ENCODE measurements at places on chromosomes 12 and 14. TPM values are rescaled to one million over a fixed set of nuclear protein-coding genes. Genes with fewer than 3 reads are reported as not detected.
A peak's percentile ranks its signal among the peaks of the same experiment; 100 is the strongest.

The FGF23 gene
- not detected for total RNA-seq

GRCh38 chr12:56645201-56645716 lies 525 bp downstream of the ATP5F1B start:
- no peak for DNase-seq

The RTL1 gene
- not detected for total RNA-seq

DNA sequence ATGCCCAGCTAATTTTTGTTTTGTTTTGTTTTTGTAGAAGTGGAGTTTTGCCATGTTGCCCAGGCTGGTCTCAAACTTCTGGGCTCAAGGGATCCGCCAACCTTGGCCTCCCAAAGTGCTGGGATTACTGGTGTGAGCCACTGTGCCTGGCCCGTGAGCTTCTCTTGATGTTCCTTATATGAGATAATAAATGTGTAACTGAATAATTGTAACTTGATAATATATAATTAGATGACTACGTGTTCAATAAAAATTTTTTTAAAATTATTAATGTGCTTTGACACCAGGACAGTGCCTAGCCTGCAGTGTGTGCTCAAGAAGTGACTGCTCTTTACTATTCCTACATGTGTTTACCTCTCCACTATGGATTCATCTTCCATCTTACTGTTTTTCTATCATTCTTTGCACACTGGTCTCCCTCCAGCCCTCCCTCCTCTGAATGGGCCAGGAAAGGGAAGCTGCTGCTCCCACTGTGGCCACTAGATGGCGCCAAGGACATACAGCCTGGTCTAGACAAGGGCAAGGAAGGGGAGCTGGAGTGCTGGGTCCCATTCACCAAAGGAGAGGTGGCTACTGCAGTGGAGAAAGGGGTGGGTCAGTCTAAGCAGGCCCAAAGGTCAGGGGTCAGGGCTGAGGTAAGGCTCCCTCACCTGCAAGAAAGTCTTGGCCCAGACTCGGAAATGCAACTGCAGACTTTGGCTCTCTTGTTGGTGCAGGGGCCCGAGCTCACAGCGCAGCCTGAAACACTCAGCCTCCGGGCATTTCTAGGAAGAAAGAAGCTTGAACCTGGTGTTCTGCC lies 14.7 kb upstream of the ZNF385A start:
- peak; percentile 93 for DNase-seq

DNA sequence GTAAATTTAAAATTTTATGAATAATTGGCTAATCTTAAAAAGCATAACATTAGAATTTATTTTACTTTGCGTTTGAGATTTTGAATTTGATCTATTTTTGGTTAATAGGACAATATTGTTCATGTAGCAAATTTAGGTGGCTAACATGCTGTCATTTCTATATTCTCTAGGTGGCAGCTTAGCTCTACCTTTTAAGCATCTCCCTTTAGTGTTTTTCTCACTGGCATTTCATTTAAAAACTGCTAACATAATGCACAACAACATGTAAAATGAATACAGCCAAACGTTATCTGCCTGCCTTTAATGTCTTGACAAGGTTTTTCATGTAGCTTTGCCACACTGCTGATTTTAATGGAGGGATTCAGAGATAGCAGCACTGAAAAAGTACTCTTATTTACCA lies 272.4 kb upstream of the FBXO33 start:
- no peak for DNase-seq

- no peak for DNase-seq
Measured at GRCh38 chr12:130198663-130199060, 36.4 kb downstream of the FZD10 start.

GRCh38 chr12:94101738-94102660 lies 46.4 kb upstream of the PLXNC1 start:
- DNase-seq: peak; percentile 91

DNA sequence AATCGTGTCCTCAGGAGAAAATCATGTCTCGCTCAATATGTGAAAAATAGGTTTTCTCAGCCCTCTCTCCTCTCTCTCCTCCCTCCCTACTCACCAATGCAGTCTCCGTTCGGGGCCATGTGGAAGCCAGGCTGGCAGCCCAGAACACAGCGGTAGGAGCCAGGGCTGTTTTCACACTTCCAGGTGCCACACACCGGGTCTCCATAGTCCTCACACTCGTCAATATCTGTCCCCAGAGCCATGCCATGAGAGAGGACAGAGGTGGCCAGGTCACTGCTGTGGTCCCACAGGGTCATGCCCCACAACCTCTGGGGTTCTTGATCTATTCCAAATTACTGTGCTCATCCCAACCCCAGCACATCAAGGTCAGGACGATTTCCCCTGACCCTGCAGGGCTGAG lies 13.5 kb downstream of the ISCA2 start:
- DNase-seq: no peak

- no peak for DNase-seq
Measured at GRCh38 chr12:14959916-14960496, 1.4 kb downstream of the ARHGDIB start.

DNA sequence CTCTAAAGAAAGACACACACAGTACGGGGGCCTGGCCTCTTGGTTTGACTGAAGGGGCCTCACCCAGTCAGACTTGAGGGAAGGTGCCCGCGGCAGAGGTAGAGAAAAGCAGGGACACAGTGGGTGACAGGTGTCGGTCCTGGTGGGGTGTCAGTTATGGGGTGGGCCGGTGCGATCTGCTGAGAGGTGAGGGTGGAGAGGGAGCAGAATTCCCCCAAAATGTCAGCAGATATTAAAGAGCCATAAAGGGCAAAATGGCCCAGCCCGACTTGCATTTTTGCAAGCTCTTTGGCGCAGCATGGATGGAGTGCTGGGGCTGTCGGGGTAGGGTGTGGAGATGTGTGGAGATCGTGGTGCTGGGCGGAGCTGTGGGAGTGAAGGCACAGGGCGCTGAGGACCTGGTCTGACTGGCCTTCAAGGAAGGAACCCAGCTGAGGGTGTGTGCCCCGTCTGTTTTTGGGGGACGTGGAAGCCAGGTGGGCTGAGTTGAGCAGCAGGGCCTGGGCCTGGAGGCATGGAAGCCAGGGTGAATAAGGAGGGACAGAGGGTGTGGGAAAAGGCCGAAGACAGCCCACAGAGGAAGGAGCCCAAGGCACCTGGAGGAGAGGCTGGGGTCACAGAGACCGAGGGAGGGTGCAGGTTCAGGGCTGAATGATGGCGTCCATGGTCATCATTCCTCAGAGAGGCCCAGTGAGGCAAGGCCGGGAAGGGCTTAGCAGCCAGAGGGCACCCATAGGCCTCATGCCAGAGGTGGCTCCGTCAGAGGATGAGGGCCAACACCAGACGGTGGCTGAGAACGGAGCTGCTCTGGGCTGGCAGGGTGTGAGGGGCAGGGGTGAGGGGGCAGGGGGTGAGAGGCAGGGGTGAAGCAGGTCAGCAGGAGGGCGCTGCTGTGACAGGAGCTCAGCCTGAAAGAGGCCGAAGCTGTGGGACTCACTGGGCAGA lies 48.2 kb upstream of the DYNC1H1 start:
- peak; percentile 53 for DNase-seq

- no peak for DNase-seq
Measured at GRCh38 chr14:91142214-91142668, 28.4 kb downstream of the DGLUCY start.

DNA sequence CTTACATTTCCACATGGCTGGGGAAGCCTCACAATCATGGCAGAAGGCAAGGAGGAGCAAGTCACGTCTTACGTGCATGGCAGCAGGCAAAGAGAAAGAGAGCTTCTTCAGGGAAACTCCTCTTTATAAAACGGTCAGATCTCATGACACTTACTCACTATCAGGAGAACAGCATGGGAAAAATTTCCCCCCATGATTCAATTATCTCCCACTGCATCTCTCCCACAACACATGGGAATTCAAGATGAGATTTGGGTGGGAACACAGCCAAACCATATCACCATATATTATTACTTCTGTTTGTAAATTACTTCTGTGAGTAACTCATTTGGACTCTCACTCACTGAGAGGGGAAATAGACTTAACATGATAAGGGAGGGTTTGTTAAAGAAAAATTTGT lies 1496.8 kb upstream of the TMEM132C start:
- no peak for DNase-seq

- DNase-seq: no peak
Measured at GRCh38 chr12:106274575-106275121, 26.8 kb upstream of the CKAP4 start.

- peak; percentile 49 for DNase-seq
Measured at GRCh38 chr12:122200541-122201175, 2.9 kb upstream of the B3GNT4 start.

- DNase-seq: no peak
Measured at GRCh38 chr12:46749322-46749721, 76.5 kb downstream of the SLC38A4 start.

DNA sequence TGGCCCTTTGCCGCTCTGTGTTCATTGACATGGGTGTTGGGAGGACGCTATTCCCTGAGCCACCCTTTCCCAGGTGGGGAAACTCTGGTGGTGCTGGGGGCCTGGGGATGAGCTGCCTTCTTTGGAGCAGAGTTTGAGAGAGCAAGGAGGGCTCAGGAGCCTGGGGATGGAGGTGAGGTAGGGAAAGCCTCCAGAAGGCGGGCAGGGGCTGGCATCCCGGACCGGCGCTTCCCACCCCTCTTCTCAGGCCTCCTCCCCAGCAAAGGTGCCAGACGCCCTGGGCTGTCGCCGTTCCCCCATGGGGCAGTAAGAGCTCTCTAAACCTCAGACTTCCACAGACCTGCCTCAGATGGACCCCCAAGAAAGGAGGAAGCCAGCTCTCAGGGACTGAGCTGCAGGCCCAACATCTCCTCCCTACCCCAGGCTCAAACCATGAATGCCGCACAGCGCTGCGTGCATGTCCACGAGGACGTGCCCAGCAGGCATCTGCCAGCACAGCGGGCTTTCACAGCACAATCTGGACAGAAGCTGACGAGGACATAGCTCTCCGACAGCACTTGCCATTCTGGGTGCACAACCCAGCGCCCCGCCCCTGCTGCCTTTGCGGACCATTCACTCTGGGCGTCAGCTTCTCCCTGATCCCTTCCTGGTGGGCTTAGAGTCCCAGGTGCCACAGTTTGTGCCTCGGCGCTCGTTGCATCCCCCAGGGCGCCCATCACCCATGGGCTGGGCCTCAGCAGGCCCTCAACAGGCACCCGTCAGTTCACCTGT lies 14.9 kb upstream of the TTC7B start:
- DNase-seq: no peak
